HCEC 1CT (cell line): ENCODE measurements at places on chromosomes 3 and 15.

DNA sequence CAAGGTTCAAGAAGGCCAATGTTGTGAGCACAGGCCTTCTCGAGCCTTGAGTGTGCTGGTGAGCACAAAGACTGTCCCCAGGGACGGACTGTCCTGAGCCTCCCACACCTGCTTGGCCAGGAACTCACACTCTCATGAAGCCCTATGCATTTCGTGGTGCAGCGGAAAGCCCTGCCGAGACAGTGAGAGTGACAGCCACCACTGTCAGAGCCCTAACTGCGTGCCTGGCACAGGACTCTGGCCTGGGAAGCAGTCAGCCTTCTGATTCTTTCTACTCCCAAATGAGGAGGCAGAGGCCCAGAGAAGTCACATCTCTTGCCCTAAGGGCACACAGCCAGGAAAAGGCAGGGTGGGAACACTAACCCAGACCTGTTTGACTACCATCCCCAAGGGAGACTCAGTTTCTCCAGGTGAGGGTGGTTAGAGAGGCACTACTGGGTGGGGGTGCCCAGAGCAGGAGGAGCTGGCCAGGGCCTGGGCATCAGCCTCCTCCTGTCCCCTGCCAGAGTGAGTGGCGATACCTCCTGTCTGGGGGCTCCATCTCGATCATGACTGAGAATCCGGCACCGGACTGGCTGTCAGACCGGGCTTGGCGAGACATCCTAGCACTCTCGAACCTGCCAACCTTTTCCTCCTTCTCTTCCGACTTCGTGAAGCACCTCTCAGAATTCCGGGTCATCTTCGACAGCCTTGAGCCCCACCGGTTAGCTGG lies 50.8 kb downstream of the SEMA3G start:
- no peak for DNase-seq

DNA sequence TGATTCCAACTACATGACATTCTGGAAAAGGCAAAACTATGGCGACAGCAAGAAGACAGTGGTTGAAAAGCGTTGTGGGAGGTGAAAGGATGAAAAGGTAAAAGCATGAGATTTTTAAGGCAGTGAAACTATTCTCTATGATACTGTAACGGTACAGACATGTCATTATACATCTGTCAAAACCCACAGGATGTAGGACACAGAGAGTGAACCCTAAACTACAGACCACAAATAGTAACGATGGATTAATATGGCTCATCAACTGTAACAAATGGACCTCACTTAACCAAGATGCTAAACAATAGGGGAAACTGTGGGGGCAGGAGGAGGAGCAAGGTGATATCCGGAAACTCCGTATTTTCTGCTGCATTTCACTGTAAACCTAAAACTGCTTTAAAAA lies 39.1 kb downstream of the MYO9A start:
- DNase-seq = no peak

- no peak for DNase-seq
These were observed 18.0 kb upstream of the NEO1 start for GRCh38 chr15:73034221-73034620.

- DNase-seq = peak; percentile 73
These were observed 306.2 kb upstream of the DPPA4 start for GRCh38 chr3:109643590-109643989.

DNA sequence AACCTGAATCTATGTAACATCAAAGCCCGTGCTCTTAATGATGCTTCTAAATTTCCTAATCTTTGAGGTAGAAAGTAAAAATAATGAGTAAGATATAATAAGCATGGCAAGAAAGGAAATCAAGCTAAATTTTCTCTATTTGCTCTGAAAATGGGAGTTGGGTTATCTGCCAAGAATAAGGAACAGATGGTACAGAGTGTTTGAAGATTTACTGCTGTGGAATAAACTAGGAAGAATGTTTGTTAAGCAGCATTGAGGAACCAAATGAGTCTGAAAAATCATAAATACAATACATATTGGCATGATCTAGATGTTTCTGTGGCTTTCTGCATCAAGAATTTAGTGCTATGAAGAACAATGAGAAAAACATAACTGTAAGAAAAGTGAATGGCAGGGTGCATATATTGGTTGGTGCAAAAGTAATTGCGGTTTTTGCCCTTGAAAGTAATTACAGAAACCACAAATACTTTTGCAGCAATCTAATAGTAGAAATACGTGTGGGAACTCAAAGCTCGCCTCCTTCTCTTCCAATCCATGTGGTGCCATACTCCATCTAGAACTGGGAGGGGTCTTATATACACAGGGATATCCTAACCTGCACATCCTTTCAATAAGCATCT lies 87.6 kb downstream of the SUCNR1 start:
- no peak for DNase-seq

GRCh38 chr3:5292512-5292911 lies 105.0 kb downstream of the EDEM1 start:
- DNase-seq = no peak

DNA sequence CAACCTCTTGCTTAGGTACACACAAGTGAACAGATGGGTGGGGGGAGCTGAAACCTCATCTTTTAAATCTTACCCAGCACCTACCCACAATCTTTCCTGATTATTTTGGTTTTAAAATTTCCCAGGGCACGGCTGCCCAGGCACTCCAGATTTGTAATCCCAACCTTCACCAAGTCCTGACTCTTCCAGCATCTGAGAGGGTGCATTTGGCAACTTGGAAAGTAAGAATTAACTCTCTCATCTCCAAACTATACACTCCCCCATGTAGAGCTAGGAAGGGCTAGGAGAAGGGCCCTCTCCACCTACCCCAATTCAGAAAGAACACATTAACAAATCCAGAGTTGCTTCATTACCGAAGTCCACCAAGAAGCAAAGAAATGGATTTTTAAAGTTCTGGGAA lies 41.7 kb upstream of the PRICKLE2 start:
- peak; percentile 36 for DNase-seq

- DNase-seq = no peak
These were observed 11.3 kb downstream of the CISH start for GRCh38 chr3:50600141-50600753.

DNA sequence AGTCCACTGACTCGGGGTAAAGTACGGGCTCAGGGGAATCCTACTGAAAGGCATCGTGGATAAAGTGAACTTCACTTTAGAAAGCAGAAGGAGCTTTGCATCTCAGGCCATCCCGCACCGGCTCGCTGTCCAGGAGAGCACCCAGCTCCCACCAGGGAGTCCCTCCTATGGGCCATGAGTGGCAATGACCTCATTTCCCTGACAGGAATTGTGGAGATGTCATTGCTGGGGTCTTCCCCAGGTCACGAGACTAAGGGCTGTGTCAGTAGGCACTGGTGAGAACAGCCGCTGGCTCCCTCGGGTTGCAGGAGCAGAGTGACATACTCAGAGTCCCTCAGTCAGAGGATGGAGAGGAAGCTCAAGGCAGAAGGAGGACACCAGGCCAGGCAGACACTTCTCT lies 97.3 kb downstream of the XXYLT1 start:
- no peak for DNase-seq

- peak; percentile 64 for DNase-seq
These were observed 222.4 kb upstream of the LRIG1 start for GRCh38 chr3:66723231-66723630.

- no peak for DNase-seq
These were observed 117.8 kb downstream of the UBE2E2 start for GRCh38 chr3:23320586-23321570.

DNA sequence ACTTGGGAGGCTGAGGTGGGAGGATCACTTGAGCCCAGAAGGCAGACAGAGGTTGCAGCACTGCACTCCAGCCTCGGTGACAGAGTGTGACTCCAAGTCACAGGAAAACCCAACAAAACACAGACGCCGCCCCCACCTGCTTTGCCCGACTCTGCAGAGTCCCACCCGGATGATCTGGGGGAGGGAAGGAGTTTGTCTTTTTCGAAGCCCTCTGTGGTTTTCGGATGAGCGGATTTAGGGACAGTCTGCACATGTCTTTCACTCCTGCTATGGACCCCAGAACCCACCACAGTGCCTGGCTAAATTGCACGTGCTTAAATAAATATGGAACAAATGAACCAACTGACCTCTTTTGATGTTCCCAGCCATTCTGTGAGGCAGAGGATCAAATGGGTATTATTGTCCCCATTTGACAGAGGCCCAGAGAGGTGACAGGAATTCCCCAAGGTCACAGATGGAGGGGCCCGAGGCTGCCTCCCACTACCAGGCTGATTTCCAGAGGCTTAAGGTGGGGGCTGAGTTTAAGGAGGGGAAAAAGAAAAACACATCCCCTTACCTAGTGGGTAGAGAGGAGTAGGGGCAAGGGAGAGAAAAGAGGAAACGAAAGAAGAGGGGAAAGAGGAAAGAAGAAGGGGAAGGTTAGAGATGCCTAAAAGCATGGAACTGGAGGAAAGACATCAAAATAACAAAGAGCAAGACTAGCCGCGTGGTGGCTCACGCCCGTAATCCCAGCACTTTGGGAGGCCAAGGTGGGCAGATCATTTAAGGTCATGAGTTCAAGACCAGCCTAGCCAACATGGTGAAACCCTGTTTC lies 59.4 kb upstream of the TFRC start:
- no peak for DNase-seq

DNA sequence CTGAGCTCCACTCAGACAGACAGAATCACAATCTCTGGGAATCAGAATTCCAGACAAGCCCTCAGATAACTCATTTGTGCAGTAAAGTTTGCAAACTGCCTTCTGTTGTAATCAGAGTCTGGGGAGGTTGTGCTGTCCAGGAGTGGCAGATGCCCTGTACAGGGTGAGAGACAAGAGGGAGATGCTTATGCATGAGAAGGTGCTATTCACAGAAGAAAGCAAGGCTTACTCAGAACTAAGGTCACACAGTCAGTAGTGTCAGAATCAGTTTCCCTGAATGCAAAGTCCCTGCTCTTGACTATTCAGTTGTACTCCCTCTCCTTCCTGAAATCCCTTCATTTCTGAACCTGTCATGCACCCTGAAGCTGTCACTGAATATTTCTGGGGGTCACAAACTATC lies 43.7 kb downstream of the SRPRB start:
- no peak for DNase-seq

DNA sequence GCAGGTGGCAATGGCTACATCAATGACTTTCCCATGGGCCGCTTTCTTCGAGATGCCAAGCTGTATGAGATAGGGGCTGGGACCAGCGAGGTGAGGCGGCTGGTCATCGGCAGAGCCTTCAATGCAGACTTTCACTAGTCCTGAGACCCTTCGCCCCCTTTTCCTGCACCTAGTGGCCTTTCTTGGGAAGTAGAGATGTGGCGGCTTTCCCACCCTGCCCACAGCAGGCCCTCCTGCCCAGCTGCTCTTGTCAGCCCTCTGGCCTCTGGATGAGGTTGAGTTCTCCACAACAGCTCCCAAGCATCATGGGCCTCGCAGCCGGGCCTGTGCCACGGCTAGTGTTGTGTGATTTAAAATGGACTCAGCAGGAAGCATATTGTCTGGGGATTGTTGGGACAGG lies 12.5 kb downstream of the IVD start:
- no peak for DNase-seq

- no peak for DNase-seq
These were observed 71.2 kb downstream of the ARHGAP31 start for GRCh38 chr3:119365418-119365817.

GRCh38 chr3:81823882-81824395 lies 62.5 kb upstream of the GBE1 start:
- DNase-seq = no peak

GRCh38 chr3:186452517-186452916 lies 90.5 kb upstream of the DGKG start:
- DNase-seq = peak; percentile 86

DNA sequence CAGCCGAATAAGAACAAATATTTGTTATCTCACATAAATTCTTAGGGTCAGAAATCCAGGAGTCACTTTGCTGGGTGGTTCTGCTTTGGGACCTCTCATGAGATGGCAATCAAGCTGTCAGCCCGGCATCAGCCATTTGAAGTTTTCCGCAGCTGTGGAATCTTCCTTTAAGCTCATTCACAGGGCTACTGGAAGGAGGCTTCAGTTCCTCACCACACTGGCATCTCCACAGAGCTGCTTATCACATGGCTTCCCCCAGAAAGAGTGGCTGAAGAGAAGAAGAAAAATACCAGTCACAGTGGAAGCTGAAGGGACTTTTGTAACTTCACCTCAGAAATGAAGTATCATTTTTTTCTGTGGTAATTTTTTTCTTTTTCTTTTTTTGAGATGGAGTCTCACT lies 267.7 kb downstream of the CHL1 start:
- no peak for DNase-seq

DNA sequence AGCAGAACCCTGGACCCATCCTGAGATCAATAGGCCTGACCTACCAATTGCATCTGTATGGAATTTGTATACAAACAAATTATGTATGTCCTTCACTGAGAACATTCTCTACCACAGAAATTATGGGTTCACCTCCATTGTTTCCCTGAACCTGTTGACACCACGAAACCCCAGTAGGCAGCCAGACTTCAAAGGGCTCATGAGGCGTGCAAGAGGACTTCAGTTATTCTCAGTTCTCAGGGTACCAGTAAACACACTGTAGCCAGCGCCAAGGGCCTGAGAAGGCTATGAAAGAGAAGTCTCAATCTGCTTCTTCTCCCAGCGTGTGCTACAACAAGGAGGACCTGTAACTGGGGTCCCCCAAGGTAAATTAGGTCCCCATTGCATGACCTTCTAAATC lies 254.9 kb upstream of the GOLGA6L4 start:
- DNase-seq = no peak

DNA sequence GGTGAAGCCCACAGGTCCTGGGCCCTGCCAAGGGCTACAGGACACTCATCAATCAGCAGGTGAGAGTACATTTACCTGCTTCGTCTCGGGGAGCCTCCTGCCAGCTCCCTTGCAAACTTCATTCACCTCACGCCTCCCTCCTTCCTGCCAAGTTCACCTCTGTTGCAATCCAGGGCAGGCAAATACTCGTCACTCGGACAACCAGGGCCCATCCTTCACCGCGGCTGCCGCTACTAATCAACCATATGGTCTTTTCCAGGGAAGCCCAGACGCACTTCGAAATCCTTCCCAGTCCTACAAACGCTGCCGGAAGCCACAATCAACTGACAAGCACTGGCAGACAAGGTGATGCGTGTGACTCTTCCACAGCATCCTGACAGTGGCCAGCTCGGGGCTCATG lies 200.7 kb upstream of the NSMCE3 start:
- DNase-seq = no peak

- DNase-seq = no peak
These were observed 75.8 kb upstream of the KCNAB1 start for GRCh38 chr3:156044634-156044975.

- DNase-seq = no peak
These were observed 1.8 kb downstream of the CLDN18 start for GRCh38 chr3:138011722-138012121.

- DNase-seq = peak; percentile 88
These were observed 32.9 kb downstream of the SEMA6D start for GRCh38 chr15:47750030-47750739.

- no peak for DNase-seq
These were observed 21.1 kb upstream of the SLC41A3 start for GRCh38 chr3:126104742-126105605.
